NCI-H446 (cell line): ENCODE measurements at places on chromosomes 1 and 21.

DNA sequence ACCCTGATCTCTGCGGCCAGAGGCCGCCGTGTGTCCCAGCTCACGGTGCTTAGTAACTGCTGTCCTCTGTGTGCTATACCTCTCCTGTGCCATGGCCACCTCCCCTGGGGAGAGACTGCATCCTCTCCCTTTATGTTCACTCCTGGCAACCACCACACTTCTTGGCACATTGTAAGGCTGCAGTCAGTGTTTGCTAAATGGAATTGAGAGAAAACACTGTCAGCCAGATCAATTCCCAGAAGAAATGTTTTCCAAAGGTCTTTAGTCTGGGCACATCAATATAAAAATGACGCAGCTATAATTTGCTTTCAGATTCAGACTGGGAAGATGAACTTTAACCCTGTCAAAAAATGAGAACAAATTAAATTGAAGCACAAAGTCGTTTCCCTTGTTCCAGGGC is 96.8 kb downstream of the BEND5 start:
- DNase-seq: no peak

DNA sequence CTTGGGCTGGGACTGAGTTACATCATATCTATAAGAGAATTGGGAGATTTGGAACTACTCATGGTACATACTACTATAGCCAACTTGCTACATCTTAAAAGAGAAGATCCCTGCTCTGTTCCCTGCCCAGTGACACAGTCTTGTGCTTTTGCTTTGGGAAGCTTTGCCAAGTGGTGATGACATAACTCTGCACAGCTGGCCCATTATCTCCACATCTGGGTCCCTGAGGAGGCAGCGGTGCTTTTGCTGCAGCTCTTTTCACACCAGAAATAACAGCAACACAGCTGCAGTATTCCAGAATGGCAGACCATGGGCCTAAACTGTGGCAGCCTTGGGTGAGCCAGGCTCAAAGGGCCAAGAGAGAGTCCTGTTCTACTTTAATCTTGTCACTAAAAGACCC is 296.0 kb downstream of the HHAT start:
- no peak for DNase-seq

DNA sequence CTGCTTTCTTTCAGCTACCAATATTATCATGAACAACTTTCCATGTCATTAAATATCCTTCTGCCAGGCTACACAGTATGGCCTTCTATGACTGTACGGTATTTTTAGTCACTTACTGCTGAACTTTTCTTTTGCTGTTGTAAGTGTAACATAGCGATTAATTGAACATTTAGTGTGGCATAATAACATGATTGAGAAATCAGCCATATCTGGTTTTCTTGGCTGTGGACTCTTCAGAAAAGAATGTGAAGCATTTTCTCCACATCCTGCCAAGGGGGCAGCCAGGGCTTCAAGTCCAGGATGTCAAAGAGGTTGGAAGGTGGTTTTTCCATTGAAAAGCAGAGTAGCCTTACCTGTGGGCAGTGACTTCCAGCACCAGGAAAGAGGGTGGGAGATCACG is 8.8 kb upstream of the AHCYL1 start:
- DNase-seq: no peak

- DNase-seq: no peak
These were observed 4.0 kb upstream of the PLEKHM2 start for GRCh38 chr1:15680131-15680530.

DNA sequence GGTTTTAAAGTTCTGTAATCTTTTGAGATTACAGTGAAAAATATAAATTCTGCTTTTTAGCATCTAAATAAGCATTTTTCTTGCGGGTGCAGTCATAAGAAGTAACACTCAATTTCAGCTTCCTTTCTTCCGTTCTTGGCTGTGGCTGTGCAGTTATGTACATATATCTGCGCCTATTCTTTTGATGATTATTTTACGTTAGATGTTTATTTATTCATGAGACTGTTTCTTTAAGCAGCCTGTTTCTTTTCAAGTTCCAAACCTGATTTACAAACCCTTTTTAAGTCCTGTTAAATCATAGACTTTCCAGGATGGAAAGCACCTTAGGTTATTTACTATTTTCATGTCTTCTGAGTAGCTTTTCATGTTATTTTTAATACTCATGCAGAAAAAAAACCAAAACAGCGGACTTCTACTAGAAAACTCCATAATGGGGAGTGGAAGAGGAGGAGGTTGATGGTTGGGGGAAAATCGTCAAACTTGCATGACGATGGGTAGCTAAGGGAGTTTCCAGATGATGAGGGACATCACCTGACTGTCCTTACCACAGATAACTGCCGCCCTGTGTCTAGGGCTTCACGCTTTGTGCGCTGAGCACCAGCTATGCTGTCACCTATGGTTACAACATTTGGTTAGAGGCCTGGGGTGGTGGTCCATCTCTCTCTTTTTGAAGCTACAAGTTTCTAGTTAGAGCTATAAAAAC is 2.6 kb downstream of the PRDM2 start:
- DNase-seq: no peak

DNA sequence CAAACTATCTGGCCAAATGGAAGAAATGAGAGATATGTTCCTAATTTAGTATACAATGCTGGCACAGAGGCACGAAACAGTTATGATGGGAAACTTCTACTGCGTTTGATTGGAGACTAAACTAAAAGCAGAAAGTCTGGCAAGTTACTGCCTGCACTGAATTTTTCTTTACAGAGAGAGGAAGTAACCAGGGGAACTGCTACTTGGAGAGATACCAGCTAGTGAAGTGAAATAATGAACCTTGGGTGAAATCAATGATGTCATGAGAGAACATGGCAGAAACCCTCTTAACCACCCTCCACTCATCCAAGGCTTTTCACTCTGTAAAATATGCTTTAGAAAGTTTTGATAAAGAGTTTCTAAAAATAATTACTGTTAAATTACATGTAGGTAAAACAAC is 29.3 kb downstream of the NIBAN1 start:
- DNase-seq: peak; percentile 52

- no peak for DNase-seq
These were observed 123.7 kb upstream of the EDN2 start for GRCh38 chr1:41608211-41608610.

- no peak for DNase-seq
These were observed 351.2 kb downstream of the SMYD3 start for GRCh38 chr1:246155923-246156322.

DNA sequence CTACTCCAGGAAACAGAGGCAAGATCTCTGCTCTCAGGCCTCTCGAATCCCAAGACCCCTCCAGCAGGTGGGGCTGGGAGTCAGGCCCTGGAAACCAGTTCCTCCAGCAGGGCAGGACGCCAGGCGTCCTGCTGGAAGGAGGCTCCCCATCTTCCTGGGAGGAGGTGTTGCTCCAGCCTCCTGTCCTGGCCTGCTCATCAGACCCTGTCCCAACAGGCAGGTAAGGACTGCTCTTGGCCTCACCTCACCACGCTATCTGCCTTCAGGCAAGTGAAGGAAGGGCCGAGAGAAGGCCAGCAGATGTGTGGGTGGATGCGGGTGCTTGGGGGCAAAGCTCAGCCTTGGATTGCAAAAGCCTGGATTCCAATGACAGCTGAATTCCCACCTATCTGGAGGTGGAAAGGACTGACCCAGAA is 82.9 kb downstream of the SSBP3 start:
- peak; percentile 17 for DNase-seq

GRCh38 chr1:47382399-47382983 is 33.6 kb upstream of the FOXE3 start:
- DNase-seq: no peak

- no peak for DNase-seq
These were observed 784.4 kb upstream of the ADGRL4 start for GRCh38 chr1:79790950-79791349.

GRCh38 chr1:162003830-162004215 is 19.8 kb downstream of the OLFML2B start:
- DNase-seq: no peak

- no peak for DNase-seq
These were observed at the start of gene CASQ2 for GRCh38 chr1:115768549-115768948. CASQ2 (minus strand) TSS chr1:115768714; CDS start chr1:115768541, 173 bp downstream.

DNA sequence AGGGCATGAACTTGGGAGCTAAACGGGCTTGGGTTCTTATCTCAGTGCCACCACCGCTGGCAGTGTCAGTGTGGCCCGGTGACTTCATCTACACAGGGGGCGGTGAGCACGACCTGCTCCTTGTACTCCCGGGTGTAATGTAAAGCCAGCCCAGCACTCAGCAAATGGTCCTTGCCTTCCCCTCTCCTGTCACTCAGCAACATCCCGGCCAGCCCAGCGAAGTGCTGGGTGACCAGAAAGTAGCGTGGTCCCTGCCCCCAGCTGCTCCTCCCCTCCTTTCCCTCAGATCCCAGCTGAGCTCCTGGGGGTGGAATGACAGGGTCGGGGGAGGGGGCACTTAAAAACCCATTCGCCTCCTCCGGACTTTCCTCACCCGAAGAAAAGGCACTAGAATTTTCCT is 7.2 kb downstream of the KCNN3 start:
- DNase-seq: no peak

GRCh38 chr1:220046052-220046930 is at the start of gene EPRS1:
EPRS1 (minus strand) TSS chr1:220046505; CDS start chr1:220046388, 117 bp downstream.
- peak; percentile 98 for DNase-seq

GRCh38 chr1:187570166-187570565 is 741.4 kb downstream of the PLA2G4A start:
- DNase-seq: peak; percentile 11

- no peak for DNase-seq
These were observed 26.9 kb downstream of the IGSF21 start for GRCh38 chr1:18134324-18135046.

- DNase-seq: no peak
These were observed 21.8 kb upstream of the SDHB start for GRCh38 chr1:17075470-17076255.

- DNase-seq: no peak
These were observed 149.4 kb downstream of the FAM78B start for GRCh38 chr1:166017395-166017794.

DNA sequence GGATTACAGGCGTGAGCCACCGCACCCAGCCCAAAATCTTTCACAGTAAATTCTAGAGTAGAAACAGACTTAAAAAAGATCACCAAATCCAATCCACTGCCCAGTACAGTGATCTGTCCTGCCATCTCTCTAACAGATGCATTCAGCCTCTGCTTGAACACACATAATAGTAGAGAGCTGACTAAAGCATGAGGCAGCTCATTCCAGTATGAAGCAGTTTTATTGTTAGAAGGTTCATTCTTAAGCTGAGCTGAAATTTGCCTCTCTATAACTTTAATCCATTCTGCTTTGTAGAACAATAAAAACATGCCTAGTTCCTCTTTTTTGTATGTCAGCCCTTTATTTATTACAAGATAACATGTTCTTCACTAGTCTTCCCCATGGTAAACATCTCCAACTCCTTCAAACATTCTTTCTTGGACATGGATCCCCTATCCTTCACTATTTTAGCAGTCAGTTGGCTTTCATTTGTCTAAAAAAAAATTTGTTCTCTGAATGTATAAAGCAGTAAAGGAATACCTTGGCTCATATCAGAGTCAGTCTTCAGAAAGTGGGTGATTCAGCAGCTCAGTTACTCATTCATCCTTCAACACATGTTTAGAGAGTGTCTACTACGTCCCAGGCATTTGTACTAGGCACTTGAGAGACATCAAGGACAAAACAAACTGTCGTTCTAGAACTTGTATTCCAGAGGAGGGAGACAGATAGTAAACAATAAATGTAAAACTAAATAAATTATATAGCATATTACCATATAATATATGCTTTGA is 10.7 kb upstream of the PTBP2 start:
- no peak for DNase-seq

- no peak for DNase-seq
These were observed 2.1 kb downstream of the SETDB1 start for GRCh38 chr1:150928286-150928685.

GRCh38 chr1:38994196-38994595 is 3.1 kb downstream of the AKIRIN1 start:
- DNase-seq: no peak

DNA sequence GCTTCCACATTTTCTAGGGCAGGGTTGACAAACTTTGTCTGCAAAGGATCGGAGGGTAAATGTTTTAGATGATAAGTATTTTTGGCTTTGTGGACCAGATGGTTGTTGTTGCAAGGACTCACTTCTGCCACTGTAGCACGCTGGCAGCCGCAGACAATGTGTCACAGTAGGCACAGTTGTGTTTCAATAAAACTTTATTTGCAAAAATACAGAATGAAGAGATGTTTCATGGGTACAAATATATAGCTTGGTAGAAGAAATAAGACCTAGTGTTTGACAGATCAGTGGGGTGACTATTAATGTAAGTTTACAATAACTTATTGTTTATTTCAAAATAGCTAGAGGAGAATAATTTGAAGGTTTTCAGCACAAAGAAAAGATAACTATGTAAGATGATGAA is 127.8 kb downstream of the GRIK3 start:
- peak; percentile 23 for DNase-seq

- no peak for DNase-seq
These were observed 4.2 kb upstream of the ADORA3 start for GRCh38 chr1:111507411-111508201.

- no peak for DNase-seq
These were observed 11.5 kb downstream of the ALDH4A1 start for GRCh38 chr1:18890706-18891425.

DNA sequence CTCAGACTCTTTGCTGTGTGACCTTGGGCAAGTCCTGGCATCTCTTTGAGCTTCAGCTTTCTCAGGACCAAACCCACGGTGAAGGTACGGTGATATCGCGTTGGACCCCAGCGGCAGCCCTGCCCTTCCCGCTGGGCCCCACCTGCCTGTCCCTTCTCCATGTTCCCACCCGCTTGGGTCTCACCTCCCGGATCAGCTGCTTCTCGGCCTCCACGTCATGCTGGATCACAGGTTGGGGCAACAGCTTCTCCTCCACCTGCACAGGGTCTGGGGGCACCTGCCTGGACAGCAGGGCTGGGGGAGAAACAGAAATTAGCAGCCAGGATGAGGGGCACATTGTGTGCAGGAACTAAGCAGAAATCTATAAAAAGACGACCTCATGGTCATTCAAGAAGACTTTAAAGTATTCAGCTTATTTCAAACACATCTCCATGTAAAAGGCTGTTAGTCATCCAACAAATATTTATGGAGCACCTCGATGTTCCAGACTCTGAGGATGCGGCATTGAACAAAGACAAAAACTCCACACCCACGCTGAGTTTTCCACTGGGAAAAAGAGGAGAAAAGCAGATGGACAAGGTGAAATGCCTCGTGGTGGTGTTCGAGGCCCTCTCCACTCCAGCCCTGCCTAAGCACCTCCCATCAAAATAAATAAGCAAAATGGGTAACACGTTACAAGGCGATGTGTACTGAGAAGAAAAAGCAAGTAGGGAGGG is 19.5 kb downstream of the KIF17 start:
- DNase-seq: no peak

GRCh38 chr1:6965083-6965934 is 180.1 kb downstream of the CAMTA1 start:
- no peak for DNase-seq
